ENCODE measurements at places on chromosomes 7 and 10.

- DNase-seq: no peak
Observed at GRCh38 chr10:44673245-44673983, 237.7 kb upstream of the TMEM72 start.

DNA sequence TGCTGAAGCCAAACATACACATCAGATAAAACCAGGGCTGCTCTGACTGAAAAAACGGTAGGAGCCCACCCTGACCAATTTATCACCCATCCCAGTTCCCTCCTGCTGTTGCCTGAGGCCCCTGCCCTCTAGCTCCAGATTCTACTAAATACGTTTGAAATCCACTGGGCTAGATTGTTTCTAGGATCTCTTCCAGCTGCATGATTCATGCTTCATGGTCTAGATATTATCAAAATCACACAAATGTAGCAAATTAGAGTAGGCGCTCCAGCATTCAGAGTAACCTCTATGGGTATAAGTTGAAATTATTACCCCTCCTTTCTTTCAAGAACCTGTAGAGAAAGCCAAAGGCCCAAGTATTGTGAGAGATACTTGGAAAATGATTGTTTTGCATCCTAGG is 151.2 kb upstream of the FAM13C start:
- DNase-seq: no peak

DNA sequence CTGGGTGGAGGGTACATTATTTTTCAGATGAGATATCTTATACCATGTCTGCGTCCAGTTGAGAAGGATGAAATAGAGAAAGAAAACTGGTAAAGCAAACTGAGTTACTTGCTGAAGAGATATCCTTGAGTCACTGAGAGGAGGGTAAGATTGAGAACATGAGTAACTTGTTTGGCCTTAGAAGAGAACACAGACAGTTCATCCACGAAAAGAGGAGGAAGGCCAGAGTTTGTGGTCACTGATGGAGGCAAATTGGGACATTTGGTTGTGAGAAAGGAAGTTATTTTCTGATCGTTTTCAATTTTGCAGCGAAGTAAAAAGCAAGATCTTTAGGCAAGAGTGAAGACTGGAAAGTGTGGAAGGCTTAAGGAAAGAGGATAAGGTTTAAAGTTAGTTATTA is 15.6 kb downstream of the MBL2 start:
- no peak for DNase-seq

GRCh38 chr7:2523941-2524807 is 4.6 kb downstream of the LFNG start:
- DNase-seq: peak; percentile 37

DNA sequence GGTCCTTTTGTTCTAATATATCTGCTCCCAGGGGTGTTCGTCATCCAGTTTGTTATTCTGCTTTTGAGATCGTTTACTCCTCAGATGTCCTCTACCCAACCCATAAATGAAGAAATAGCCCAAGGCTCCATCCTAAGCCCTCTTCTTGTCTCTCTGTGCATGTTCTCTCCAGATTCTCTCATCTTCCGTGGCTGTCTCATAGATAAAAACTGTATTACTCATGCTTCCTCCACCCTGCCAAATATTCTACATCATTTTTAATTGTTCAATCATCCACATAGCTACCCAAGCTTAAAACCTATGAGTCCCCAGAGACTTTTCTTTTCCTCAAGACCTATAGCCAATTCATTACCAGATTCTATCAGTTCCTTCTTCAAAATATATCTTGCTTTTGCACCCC is 44.9 kb downstream of the CAV1 start:
- DNase-seq: no peak

DNA sequence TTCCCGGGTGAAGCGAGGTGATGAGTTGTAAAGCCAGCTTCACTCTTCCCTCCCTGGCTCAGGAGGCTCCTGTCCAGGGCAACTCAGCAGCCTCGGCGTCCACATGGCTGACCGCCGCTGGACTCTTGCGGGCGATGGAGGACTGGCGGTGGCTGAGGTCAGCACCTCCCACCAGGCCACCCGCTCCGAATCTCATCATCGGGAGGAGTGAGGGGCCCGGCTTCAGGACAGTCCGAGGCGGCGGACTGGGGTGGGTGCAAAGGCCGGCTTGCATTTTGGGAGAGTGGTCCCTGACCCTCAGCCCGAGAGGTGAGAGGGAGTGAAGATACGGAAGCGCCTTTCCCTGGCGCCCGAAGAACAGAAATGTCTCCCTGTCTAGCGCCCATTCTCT is 759 bp downstream of the DNAJB12 start:
- no peak for DNase-seq

GRCh38 chr10:72320676-72321247 is 34.0 kb downstream of the DNAJB12 start:
- DNase-seq: peak; percentile 98

- no peak for DNase-seq
Observed at GRCh38 chr10:64973391-64973790, 1452.2 kb downstream of the REEP3 start.

GRCh38 chr7:107170051-107170915 is 1.5 kb downstream of the HBP1 start:
- DNase-seq: no peak

DNA sequence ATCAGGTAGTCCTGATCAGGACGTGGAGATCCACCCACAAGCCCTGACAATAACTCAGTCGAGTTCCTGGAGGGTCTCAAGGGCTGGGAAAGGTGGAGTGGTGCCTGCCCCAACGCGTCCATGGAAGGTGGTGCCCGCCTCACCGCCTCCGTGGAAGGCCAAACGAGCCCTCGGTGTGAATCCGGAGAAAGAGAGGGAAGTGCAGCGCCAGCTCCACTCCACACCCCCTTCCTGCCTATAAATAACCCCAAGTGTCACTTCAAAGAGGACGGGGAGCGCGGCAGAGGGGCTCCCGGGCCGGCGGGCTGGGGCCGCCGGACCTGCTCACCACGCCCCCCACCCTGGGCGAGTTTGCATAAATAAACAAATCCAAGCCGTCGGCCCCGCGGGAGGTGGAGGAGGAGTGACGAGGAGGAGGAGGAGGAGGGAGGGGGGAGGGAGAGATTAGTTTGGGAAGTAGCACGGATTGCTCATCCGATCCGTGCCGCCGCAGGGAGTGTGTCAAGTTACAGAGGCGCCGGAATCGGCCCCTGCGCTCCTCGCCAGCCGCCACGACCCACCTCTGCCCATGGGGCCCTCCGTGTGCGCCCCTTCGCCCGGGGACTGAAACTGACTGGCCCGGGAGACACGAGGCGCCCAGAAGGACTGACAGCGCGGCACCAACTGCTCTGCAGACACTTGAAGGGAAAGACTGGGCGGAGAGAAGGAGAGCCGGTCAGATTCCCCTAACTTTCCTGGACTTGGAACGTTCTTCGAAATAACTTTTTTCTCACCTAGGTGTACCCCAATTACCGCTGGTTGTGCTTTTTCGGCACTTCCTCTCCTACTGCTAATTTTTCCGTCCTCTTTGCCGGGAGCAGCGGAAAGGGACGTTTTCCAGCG is at the start of gene COL13A1:
COL13A1 (plus strand) TSS at position 473 of the 882 bp plus-strand sequence. CDS start 518 bp downstream, outside the sequence.
- peak; percentile 23 for DNase-seq
